ENCODE measurements at places on chromosomes 5 and 9.

- DNase-seq = no peak
Measured at GRCh38 chr9:95157481-95158151, 159.9 kb downstream of the FANCC start.

- no peak for DNase-seq
Measured at GRCh38 chr9:132005899-132006298, 73.8 kb downstream of the MED27 start.

- DNase-seq = no peak
Measured at GRCh38 chr5:16864631-16865131, 71.4 kb downstream of the MYO10 start.

DNA sequence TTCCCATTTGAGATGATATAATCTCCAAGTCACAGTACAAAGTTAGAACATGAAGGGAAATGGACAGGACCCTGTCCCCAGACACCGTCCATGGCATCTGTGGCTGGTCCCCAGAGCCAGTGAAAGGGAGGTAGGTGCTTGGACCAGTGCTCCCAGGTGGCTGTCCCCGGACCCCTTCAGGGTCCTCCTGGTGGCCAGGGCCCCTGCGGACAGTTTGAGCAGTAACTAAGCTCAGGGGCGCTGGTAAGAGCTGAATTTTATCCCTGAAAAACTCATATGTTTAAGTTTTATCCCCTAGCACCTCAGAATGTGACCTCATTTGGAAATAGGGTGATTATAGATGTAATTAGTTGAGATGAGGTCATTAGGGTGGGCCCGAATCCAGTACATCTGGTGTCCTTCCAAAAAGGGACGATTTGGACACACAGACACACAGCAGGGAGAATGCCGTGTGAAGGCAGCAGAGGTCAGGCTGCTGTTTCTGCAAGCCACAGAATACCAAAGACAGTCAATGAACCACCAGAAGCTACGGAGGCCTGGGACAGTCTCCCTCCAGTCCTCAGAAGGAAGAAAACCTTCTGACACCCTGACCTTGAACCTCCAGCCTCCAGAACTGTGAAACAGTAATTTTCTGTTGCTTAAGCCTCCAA lies 185.0 kb downstream of the ATPSCKMT start:
- DNase-seq = no peak

DNA sequence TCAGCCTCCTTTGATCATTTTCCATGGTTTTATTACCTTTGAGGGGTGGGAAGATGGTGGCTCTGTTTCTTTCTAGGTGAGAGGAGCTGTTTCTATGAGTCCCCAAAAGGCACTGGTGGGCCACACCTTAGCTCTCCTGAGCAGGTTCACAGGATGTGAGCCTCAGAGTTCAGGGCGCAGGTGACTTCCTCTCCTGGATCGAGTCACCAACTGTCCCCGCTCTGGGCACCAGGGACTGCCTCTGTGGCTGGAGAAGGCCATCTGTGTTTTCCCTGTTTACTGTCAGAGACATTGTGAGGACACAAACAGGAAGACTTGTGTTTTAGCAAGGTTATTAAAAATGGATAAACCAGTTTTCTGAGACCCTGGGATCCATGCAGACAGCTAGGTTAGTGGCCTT lies 68.5 kb downstream of the IL31RA start:
- DNase-seq = no peak

DNA sequence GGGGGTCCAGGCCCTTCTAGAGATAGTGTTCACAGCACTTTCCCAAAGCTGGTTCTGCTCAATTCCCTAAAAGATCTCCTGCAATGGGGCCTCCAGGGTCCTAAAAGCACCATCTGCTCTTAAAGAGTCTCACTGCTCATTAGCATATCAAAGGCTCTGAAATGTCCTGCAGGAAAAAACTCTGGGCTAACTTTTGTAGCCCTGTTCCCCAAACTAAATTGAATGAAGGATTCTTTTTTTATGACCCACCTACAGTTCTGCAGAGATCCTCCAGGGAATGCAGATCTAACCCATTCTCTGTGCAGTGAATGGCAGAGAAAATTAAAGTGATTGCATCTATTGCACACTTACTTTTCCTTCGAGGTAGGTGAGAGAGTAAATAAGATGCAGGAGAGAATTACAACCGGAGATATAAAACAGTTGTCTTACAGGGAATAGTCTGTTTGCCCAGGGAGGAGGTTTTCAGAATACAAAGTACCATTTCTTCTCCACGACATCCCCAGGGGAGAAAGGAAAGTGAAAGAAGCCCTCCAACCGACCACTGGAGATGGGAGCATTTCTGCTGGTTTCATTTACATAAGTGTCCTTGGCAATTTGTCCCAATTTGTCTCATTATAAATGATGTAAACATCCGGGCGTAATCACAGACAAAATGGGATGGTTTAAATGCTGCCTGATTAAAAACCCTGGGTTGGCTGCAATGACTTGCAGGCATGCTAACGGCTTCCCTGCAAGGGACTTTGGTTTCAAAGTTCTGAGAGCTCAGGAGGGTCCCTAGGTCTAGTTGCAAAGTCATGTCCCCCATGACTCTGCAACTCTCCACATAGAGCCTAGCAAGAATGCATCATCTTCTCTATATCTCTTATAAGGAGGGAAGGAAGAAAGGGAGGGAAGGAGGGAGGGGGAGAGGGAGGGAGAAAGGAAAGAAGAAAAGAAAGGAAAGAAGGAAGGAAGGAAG lies 114.0 kb downstream of the KCNIP1 start:
- no peak for DNase-seq

DNA sequence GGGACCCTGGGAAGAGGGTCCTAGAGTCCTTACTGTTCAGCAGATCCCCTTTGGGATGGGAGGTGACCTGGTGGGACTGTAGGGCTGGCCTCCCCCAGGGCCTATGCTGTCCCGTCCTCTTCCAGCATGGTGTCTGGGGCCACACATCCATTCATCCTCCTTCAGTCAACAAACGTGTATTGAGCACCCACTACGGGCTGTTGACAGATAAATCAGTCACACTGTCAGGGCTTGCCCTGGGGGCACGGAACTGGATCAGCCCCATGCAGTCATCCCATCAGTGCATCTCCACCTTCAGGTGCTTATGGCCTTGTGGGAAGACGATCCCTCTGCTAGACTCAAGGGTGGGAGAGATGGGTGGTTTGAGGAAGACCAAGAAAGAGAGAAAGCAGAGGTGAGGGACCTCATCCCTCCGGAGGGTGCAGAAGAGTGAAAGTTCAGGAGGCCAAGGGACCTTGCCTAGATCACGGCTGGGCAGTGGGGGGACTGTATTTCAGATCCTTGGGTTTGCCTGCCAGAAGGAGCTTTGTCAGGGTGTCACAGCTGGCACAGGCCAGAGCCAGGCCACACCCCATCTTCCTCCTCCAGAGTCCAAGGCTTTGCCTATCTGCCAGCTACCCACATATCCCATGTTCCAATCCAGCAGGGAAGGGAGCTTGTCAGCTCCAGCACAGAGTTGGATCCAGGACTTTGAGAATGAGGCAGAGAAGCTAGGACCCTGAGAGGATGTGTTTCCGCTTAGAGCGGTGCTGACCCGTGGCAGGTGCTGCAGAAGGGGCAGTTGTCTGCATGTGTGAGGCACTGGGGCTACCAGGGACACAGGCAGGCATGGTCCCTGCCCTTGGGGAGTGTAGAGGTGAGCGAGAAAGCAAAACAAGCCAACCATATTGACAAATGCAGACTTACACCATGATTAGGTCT lies 30.5 kb downstream of the COL27A1 start:
- DNase-seq = no peak

- DNase-seq = no peak
Measured at GRCh38 chr5:180862645-180863044, 1.6 kb upstream of the ZFP62 start.

- no peak for DNase-seq
Measured at GRCh38 chr5:138705007-138705406, 48.2 kb upstream of the CTNNA1 start.

DNA sequence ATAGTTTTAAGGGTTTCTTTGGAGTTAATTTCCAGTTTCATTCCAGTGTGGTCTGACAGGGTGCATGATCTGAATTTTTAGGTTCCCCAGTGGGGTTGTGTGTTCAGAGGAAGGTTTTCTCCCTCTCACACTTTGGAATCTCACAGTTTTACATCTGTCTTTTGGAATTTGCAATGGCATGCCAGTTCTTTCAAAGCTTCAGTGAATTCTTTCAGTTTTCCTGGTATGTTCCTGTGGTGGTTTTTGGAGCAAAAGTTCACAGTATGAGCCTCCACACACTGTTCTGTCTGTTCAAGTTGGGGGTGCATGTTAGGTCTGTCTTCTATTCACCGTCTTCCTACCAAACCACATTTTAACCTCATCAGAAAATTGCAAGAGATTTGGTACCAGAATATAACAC lies 624.2 kb downstream of the KCTD16 start:
- no peak for DNase-seq

GRCh38 chr5:8908055-8908683 lies 637.7 kb downstream of the SEMA5A start:
- no peak for DNase-seq

DNA sequence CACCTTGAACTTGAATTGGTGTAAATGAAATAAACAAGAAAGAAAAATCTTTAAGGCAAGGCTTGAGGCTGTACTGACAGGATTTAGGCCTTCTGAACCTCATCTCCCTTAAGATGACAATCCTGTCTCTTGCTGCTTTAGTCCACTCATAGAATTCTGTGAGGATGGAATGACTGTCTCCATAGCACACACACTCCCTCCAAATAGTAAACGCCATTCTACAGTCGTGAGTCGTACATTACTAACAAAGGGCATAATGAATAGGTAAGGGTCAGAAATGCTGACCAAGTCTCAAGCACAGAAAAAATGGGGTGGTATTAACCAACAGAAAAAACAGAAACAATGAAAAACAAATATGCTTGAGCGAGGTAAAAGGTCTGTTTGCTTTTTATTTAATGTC lies 71.8 kb upstream of the SIMC1 start:
- DNase-seq = no peak

DNA sequence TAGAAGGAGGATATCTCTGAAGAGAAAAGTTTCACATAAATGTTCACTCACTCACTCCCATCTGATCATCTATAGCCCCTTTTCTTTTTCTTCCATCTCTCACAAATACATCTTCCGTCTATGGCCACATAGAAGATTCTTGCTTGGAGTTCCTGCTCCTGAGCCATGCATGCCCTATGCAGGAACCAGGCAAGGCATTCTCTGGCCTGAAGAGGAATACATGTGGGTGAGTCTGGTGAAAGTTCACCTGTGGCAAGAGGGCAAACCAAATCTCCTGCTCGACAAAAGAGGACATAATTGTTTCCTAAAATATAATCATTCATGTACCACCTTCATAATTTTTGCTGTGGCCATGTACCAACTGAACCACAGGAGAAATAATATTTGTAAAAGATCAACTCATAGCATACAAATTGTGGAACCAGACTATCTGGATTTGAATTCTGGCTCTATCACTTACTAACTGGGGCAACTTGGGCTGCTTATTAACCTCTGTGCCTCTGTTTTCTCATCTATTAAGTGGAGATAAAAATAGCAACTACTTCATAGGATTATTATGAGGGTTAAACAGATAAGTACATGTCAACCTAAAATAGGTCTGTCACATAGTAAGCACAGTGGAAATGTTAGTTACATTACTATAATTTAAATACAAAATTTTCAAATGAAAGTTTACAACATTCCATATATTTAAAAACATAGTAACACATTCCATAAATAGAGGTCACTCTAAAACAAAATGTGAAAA lies 121.2 kb upstream of the NFIB start:
- no peak for DNase-seq

DNA sequence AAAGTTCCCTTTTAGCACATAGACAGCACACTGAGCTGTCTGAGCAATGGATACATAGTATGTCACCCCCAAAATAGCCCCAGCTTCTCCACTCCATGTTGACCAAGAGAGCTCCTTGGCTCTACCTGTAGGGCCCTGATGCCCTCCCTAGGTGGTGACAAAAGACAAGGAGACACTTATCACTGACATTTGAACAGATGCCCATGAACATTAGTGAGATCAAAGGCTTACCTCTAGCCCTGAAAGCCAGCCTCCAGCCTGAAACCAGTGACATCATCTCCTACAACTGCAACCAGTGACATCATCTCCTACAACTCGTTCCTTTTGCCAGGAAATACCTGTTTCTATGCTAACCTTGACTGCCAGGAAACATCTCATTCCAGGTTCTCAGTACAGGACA lies 122.7 kb downstream of the FSTL4 start:
- no peak for DNase-seq

GRCh38 chr5:72224946-72225463 lies 95.0 kb downstream of the MRPS27 start:
- no peak for DNase-seq

- no peak for DNase-seq
Measured at GRCh38 chr5:86866036-86866435, 248.3 kb downstream of the COX7C start.

GRCh38 chr5:147113967-147114366 lies 120.9 kb upstream of the STK32A start:
- DNase-seq = no peak

DNA sequence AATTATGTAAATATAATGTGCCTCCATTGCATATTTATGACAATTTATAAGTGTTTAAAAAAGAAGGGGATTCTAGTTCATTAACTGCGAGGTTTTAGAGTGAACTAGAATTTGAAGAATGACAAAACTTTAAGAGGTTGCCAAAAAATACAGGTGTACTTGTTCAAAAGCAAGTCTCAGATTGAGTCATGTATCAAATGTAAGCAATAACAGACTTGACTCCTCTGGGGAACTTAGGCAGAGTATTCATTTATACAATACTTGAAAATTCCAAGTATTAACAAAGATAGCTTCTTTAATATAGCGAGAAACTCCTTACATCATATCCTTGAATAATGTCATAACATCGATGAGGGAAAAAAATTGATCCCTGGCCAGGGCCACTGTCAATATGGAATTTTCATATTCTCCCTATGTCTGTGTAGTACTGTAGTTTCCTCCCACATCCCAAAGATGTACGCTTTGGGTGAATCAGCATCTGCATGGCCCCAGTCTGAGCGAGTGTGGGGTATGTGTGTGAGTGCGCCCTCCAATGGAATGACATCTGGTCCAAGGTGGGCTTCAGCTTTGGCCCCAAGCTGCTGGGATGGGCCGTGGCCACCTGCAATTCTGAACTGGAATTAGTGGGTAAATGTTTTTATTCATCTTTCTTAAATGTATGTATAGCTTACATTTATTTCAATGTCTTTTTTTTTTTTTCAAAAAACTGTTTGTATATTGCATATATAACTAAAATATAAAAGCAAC lies 70.1 kb downstream of the RIC1 start:
- no peak for DNase-seq

- no peak for DNase-seq
Measured at GRCh38 chr5:176185133-176185733, 53.0 kb upstream of the SIMC1 start.

DNA sequence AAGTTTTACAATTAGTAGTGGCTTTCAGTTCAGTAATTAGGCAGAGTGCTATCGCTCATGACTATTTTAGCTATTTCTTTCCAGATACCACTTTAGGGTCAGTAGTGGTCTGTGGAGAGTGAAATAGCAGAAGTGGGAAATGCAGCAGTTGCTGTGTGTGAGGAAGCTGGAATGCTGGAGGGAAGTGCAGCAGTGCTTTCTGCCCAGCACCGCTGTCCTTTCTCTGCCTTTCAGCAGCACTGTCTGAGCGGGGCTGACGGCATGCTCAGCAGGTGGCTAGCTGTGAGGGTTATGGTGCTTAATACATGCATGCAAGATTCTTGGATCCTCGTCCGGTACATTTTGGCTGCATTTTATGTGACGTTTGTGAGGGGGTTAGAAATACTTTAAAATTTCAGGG lies 213.9 kb downstream of the PBX3 start:
- DNase-seq = no peak

Data from activated gamma-delta T cell treated with Interleukin-2 at 50 U/mL for 16 hours (primary cell).